NCI-H1930 (cell line): ENCODE measurements at places on chromosomes 13 and 19.
A peak's percentile ranks its signal among the peaks of the same experiment; 100 is the strongest.

DNA sequence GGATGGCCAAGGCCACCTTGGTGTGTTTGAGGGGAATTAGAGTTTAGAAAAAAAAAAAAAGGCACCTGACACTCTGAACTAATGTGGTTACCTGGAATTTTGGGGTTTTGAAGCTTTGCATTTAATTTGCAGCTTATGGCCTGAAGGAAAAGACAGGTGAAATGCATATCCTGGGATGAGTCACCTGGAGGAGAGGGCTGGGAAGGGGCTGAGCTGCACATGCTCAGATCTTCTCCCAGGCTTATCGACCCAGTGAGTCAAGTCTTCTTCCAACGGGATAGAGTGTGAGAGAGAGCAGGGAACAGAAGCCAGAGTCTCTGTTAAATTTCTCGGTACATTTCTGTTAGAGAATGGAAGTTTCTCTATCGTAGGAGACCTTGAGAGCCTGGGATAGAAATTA, 29.7 kb upstream of the ALOX5AP start:
- DNase-seq = no peak

DNA sequence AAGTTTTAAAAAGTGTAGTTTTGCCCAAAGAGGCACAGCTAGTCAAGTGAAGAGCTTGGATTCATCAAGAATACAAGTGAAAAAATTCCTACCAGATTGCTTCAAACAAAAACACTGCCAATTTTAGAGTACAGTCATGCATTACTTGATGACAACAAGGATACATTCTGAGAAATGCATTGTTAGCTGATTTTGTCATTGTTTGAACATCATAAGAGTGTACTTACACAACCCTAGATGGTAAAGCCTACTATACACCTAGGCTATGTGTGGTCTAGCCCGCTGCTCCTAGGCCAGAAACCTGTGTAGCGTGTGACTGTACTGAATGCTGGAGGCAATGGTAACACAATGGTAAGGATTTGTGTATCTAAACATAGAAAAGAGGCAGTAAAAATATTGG, 41.1 kb downstream of the TMTC4 start:
- no peak for DNase-seq

GRCh38 chr13:97266332-97266731, 44.2 kb downstream of the MBNL2 start:
- no peak for DNase-seq

- DNase-seq = no peak
Observed at GRCh38 chr19:8571006-8571411, 6.2 kb downstream of the MYO1F start.

DNA sequence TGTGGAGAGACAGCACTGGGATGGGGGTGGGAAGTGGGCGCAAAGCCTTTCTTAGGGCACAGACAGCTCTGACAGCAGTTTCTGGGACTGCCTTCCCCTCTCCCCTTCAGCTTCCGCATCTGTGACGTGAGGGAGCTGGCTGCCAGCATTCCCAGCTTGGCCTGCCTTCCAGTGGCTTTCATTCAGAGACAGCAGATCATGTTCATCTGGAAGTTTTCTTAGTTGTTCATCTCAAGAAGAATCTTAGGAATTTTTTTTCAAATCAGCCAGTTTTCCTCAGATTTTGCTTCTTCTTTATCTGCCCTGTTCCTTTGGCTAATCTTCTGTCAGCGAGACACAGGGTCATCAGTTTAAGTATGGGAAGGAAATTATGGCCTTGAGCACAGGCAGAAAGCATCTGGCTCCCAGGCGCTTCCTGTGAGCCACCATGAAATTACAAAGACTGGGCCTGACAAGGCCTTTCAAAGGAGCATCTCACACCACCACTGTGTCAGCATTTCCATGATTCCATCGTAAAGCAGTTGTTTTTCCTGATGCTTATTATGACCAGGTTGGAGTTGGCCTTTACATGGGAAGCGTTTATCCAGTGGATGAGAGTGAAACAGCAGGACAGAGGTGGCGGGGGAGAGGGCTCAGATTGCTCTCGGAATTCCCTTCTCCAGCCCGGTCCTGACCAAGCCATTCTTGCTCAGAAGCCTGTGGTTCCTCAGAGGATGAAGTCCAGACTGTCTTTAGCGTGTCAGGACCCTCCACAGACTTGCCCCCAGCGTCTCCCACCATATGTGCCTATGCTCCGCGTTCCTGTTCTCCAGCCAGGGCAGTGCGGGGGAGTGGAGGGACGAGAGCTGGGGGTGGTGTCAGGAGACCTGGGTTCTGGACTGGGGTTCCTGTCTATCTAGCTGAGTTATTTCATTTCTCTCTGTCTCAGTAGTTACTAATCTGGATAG, 43.6 kb downstream of the ARHGAP35 start:
- DNase-seq = no peak

DNA sequence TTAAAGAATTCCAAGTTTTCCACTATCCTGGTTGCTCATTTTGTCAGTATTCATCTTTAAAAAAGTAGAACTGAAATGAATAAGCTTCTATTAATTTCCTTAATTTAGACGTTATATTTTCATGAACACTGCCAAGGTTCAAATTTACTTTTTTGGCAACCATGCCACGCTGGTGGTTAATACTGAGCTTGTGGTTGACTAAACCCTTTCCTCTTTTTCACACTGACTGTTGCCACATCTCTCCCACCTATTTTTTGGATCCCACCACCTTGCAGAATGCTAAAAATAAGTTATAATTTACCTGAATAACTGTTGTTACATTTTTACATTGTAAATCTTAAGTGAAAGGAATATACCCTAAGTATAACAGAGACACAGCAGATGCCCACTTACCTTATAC, 45.0 kb downstream of the FLT3 start:
- DNase-seq = no peak

GRCh38 chr13:100063333-100063732, 25.6 kb upstream of the PCCA start:
- DNase-seq = no peak

DNA sequence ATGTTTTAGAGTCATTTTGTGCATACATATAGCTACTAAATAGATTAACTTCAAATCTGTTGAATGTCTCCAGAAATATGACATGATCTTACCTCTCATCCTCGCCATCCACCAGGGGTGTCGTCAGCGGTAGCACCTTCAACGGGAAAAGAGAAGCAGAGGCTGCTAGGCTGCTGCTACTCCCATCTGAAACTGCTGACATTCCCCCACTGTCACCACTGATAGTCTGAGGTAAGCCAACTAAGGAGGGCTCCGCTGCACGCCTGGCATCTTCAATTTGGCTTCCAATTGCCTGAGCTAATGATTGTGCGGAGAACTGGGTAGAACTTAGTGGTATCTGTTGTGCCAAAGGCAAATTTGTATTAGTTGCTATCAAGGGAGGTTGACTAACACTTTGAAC, 3.1 kb downstream of the TSC22D1 start:
- no peak for DNase-seq

DNA sequence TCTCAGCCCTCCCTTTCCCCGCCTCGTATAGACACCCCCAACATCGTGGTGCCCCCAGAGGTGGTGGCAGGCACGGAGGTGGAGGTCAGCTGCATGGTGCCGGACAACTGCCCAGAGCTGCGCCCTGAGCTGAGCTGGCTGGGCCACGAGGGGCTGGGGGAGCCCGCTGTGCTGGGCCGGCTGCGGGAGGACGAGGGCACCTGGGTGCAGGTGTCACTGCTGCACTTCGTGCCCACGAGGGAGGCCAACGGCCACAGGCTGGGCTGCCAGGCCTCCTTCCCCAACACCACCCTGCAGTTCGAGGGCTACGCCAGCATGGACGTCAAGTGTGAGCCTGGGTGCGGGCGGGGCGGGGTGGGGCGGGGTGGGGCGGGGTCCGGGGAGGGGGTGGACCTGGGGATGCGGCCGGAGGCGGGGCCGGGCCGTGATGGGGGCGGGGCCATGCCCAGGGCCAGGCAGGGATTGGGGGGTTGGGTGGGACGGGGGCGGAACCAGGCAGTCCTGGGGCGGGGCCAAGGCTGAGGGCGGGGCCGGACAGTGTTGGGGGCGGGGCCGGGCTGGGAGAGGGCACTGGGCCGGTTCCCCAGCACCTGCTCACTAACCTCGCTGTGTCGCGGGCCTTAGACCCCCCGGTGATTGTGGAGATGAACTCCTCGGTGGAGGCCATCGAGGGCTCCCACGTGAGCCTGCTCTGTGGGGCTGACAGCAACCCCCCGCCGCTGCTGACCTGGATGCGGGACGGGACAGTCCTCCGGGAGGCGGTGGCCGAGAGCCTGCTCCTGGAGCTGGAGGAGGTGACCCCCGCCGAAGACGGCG, 7.8 kb downstream of the MAG start:
- no peak for DNase-seq

DNA sequence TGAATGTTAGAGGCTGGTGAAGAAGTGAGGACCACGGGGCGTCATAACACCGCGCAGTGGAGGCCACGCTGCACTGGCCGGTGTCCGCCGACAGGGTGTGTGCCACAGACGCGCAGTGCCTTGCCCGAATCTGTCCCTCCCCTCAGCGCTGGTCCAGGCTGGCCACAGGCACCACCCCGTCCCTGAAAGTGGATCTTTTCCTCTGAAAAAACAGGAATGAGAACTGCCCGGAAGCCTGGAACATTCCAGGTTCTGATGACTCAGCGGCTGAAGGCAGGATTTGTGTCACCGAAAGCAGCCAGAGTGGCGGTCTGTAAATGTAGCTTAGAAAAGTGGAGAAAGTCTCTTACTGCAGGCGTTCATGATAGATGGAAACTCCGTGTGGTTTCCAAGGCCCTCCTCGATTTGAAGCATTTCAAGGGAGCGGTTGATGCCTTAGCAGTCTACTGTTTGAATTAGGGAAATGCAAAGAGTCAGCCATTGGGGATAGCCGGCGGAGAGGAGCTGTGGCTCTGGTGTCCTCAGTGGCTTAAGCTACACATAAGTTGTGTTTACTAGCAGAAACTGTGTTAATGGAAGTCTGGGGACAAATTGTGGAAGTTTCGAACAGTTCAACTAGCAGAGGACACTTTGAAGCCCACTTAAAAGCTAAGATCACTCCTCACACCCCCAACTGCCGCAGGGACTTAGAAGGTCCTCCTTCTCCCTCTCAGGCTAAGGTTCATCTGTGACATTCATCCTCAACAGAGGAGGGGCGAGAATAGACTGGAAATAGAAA, 70.8 kb downstream of the NUFIP1 start:
- DNase-seq = peak; percentile 84

- peak; percentile 57 for DNase-seq
Observed at GRCh38 chr19:47305309-47305751, 4.3 kb upstream of the C5AR1 start.

DNA sequence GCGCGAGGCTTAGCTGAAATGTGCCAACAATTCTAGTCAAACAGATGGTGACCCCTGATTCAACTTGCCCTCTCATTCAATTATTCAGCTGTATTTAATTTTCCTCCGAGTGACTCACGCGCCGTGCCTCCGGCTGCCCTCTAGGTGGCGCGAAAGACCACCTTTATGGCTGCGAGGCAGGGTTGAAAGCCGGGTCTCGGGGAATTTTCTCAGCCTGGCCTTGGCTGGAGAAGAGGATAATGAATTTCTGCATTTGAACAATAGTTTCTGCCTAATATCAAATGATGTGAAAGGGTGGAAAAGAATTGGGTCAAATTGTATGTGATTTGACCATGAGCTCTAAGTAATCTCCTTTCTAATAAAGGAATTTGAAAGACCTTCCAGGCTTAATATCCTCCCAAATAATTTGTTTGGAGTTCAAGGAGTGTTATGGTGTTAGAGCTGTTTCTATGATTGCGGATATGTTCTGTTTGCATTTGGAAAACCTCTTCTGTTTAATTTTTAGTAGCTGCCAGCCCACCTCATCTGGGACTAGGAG, 310.9 kb downstream of the ZNF536 start:
- peak; percentile 65 for DNase-seq

DNA sequence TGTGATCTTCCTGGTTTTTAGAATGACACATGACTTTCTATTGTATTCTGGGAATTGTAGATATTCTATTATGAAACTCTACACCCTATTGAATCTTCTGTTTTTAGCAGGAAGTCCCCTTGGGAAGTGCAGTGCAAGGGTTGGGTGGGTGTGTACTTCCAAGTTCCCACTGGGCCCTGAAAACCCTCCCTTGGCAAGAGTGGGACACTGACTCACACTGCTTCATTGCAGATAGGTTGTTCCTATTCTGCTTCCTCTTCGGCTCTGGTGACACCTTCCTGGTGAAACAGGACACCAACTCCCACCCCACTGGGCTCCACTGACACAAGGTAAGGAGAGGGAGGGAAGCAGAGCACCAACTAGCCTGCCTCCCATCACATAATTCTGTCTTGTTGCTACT, 121.8 kb downstream of the KCTD12 start:
- no peak for DNase-seq

DNA sequence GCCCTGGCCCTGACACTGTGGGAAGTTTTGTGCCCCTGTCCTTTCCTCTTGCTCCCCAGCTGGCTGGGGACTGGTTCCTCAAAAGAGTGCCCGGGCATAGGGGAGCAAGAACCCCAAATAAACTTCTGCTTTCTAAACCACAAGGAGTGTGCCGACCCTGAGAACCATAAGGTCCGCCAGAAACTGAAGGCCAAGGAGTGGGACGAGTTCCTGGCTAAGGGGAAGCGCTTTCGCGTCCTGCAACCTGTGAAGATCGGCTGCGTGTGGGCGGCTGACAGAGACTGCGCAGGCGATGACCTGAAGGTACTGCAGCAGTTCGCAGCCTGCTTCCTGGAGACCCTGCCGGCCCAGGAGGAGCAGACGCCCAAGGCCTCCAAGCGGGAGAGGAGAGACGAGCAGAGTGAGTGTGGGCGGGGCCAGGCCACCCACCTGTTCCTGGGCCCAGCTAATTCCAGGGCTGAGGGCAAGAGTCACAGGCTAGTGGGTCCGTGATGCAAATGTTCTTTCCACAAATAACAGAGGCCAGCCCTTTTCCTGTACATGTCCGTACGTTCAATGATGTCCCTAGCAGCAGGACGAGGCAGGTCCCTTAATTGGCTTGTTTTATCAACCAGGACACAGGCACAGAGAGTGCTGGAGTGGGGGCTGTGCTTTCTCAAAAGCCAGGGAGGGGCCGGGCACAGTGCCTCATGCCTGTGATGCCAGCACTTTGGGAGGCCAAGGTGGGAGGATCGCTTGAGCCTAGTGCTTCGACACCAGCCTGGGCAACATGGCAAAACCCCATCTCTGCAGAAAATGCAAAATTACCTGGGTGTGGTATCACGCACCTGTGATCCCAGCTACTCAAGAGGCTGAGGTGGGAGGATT, 25.6 kb downstream of the UBXN6 start:
- DNase-seq = no peak

- no peak for DNase-seq
Observed at GRCh38 chr19:51644636-51645271, 1.9 kb downstream of the SIGLEC14 start.

DNA sequence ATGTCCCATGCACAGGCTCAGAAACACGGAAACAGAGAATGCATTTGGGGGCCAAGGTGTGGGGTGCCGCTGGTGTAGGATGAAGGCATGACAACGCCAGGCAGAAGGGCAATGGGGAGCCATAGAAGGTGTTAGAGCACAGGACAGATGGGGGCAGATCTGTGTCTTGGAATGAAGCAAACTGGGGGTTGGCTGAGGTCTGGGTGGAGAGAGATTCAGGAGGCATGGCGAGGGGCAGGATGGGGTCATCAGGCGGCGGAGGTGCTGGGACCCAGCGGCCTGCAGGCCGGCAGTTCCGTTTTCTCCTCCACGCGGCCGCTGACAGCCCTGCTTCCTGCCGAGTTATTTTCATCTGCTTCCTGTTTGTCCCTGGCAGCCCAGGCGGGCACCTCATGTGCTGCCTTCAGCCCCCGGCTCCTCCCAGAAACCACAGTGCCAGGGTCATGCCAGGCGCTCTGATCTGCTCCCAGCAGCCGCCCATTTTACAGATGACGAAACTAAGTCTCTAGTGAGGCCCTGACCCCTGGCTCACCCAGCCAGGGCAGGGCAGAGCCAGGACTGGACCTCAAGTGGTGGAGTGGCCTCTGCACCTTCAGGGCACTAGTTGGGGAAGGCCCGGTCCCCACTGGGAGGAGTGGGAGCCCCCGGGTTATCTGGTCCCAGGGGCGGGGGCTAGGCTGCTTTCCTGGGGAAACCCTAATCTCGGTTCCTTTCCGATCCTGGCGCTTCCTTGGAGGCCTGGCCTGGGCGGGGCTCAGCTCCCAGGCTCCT, 2.2 kb downstream of the ARHGAP45 start:
- no peak for DNase-seq
